Stimulated activated CD8-positive, alpha-beta memory T cell treated with anti-CD3 and anti-CD28 coated beads, Interleukin-7, amount 100 ng/mL, for 1 hour (primary cell): ENCODE measurements at places on chromosomes 4 and X.

DNA sequence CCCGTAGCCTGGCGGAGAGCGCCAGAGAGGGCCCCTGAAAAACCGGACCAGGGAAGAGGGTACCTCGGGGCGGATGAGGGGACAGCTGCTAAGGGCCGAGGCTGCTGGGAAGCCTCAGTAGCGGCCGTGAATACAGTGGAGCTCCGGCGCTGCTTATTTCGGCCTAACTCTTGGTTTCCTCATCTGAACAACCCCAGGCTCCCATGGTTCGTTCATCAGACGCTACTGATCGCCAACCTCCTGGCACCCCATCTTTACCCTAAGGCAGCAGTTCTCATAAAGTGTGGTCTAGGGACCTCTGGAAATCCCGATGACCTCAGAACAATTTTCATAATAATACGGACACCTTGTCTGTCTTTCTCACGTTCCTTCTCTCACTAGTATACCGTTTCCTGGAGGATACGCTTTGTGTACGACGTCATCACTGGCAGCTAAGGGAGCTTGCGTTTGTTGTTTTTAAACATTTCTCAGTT, 645 bp upstream of the RAB28 start:
- no peak for DNase-seq

DNA sequence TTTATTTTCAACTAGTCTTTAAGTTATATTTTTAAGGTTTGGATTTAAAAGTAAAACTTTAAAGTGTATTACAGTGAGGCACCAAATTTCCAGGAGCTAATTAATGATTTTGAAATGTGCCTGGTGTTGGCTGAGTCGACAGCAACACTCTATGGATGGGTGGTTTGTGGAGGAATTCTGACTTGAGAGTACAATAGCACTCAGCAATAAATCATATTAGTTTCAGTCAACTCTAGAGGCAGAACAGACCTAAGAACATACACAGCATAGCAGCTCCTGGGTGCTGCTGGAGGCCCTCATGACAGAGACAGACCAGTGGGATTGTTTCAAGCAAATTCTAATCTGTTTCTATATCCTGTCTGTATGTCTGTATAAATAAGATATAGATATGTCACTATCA, 673.4 kb downstream of the TRIML1 start:
- DNase-seq = no peak

DNA sequence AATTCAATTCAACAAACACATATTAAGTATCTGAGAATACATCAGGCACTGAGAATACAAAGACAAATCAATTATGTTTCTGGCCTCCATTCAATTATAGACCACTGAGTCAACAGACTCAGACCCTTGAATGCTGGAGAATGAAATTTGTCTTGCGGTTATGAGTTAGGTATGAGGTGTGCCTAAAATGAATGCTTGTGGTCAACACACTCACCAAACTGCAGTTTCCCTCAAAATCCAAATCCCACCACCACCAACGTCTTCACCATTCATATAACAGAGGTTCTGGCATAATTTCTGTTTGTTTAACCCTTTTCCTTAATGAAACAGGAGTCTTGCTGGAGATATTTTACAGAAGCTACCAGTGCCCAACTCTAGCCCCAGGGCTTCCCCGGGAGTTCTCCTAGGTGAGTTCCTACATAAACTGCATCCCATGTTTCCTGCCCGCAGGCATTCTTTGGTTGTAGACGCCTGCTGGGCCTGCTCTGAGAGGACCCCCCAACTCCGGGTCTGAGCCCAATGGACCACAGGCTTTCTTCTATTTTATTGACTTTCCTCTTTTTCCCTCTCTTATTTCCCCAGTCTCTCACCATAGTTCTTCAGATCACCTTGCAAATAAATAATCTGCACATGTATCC, 119.2 kb downstream of the DDX53 start:
- no peak for DNase-seq

DNA sequence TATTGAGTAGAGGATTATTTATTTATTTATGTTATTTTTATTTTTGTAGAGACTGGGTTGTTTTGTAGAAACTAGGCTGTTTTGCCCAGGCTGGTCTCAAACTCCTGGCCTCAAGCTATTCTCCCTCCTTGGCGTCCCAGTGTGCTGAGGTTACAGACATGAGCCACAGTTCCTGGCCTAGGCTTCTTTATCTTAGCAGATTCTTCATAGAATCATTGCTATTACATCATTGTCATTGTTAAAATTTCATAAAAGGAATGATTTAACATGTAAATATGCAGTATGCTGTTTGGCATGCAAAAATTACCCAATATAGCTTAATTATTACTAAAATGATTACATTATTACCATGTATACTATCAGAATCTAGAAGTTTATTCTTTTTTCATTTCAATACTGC, 24.2 kb downstream of the SULT1E1 start:
- DNase-seq = no peak

DNA sequence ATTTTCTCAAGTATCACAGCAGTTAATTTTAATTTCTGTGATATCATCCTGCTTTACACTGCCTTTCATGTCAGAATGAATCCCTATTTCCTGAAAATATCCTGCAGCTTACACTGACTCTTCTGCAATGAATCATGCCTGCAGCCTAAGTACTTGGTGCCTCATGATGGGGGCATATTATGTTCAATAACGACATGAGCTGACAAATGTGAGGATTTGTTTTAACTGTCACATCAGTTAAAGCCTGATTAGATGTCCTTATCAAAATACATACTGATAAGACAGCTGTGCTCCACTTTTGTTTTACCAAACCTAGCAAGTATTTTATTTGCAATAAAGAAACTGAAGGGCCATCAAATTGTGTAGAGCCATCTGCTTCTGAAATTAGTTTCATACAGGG, 359.9 kb upstream of the AGA start:
- no peak for DNase-seq

GRCh38 chrX:48698306-48698705, 1.8 kb downstream of the SUV39H1 start:
- DNase-seq = no peak

DNA sequence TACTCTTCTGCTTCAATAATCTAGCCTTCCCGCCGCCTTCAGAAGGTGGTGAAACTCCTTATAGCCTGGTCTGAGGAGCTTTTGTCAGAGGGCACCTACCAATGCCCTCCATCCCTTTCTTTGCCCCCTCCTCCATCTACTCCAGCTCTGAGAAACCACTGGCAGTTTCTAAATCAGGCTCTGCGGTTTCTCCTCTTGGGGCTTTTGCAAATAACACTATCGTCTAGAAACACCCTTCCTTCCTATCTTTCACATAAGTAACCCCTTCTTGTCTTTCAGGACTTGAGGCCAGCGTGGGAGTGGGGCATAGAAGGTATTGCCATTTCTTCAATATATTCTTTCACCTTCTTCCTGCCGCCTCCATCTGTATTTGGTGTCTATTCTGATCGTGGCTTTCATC, 1.2 kb upstream of the EFHC2 start:
- DNase-seq = no peak

DNA sequence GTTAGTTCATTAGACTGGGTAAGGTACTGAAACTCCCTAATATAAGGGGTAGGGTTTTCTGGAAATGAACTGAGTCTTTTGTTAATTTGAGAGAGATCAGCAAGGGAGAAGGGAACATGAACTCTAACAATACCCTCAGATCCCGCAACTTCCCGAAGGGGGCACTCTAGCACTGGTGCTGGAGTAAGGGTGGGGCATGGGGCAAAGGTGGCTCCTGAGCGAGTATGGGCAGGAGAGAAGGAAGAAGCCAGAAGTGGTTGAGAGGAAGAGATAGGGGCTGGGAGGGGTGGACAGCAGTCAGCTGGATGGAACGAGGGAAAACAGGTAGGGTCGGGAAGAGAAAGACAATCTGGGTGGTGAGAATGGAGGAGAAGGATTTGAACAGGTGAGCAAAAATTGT, 183.2 kb upstream of the MAGEE2 start:
- no peak for DNase-seq

- no peak for DNase-seq
Measured at GRCh38 chr4:19776929-19777328, 474.8 kb upstream of the SLIT2 start.

- DNase-seq = no peak
Measured at GRCh38 chr4:78068481-78068880, 11.4 kb downstream of the FRAS1 start.

DNA sequence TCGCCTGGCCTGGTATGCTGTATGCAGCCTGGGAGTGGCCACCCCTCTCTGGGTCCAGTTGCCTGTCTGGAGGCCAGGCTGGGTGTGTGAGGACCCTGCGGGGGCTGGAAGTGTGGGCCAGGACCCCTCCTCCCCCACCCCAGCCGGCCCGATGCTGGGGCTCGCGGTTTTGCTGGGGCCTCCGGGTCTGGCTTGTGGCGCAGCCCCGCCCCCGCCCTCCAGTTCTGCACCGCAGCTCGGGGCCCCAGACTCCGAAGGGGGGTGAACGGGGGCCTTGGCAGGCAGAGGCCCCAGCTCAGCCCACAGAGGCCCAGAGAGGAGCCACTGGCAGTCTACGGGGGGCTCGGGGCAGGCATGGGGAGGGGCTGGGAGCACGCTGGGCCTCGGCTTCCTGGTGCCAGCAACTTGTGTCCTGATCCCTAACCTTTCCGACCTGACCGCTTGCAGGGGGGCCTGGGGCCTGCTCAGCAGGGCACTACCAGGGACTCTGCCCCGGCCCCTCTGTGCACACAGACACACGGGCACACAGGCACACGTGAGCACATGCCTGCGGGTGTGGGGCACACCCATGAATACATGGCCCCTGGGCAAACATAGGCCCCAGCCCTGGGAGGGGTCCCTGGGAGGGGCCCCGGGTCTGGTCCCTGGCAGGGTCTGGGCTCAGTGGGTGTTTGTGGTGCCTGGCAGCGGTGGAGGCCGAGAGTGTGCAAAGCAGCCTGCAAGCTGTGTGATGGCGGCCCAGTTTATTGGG, 21.4 kb upstream of the FGFR3 start:
- no peak for DNase-seq
